ENCODE measurements at places on chromosomes 7 and 10. TPM values are rescaled to one million over a fixed set of nuclear protein-coding genes. Genes with fewer than 3 reads are reported as not detected.
A peak's percentile ranks its signal among the peaks of the same experiment; 100 is the strongest.

DNA sequence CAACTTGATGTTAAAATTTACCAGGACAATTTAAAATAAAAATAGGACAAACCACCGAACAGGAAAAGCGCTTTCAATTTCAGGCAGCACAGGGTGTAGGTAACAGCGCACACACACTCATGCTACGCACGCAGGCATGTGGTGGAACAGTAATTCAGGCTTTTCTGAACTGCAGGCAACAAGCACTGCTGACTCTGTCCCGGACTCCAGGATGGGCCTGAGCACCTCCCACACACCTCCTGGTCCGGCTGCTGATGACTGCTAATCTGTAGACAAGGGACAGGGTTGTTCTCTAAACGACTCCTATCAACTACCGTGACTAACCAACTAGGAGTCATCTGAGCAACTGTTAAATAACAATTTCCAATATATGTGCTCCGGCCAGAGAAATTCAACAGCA is 192.6 kb upstream of the FRMD4A start:
- H3K36me3 ChIP-seq, result peaks cover 22% of the 10 kb centered on the region
- no peak for DNase-seq
- H3K27me3 ChIP-seq, result no peaks in the 10 kb centered on the region
- H3K27ac ChIP-seq, result no peak overlapping the region
- H3K4me1 ChIP-seq, result no peaks in the 10 kb centered on the region
- no peak overlapping the region for H3K4me3 ChIP-seq

- no peaks in the 10 kb centered on the region for H3K4me1 ChIP-seq
- DNase-seq, result no peak
Measured at GRCh38 chr10:26090026-26090425, 126.5 kb upstream of the GAD2 start.

GRCh38 chr10:70512149-70512639 is 33.6 kb downstream of the PALD1 start:
- H3K27ac ChIP-seq, result peak overlapping the region; percentile 61
- no peaks in the 10 kb centered on the region for H3K36me3 ChIP-seq
- H3K4me3 ChIP-seq, result no peak overlapping the region
- no peaks in the 10 kb centered on the region for H3K27me3 ChIP-seq

GRCh38 chr7:64887756-64888508 is 15.1 kb upstream of the ZNF273 start:
- H3K27me3 ChIP-seq, result no peaks in the 10 kb centered on the region
- H3K4me1 ChIP-seq, result peaks cover 59% of the 10 kb centered on the region
- no peaks in the 10 kb centered on the region for H3K36me3 ChIP-seq
- DNase-seq, result peak; percentile 88
- no peak overlapping the region for H3K27ac ChIP-seq

NOBOX gene
- not detected for total RNA-seq

- H3K27me3 ChIP-seq, result no peaks in the 10 kb centered on the region
- H3K4me1 ChIP-seq, result no peaks in the 10 kb centered on the region
- no peak for DNase-seq
- no peak overlapping the region for H3K4me3 ChIP-seq
- no peaks in the 10 kb centered on the region for H3K36me3 ChIP-seq
Measured at GRCh38 chr7:113856010-113856409, 62.8 kb downstream of the PPP1R3A start.

DNA sequence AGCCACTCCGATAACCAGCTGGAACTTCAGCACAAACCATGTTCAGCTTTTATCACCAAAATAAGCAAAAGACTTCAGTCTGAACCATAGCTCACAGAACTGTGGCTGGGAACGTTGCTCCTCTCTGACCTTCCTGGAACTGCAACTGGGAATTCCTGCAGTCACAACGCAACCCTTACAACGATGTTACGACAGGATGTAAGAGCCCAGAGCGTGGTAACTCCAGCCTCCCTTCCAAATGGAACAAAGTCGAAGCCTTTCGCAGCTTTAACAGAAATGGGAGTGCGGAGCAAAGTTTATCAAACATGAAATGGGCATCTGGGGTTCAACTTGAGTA is 162.6 kb downstream of the ADAM12 start:
- no peak overlapping the region for H3K4me3 ChIP-seq
- no peaks in the 10 kb centered on the region for H3K27me3 ChIP-seq
- H3K27ac ChIP-seq, result no peak overlapping the region
- DNase-seq, result peak; percentile 45

DNA sequence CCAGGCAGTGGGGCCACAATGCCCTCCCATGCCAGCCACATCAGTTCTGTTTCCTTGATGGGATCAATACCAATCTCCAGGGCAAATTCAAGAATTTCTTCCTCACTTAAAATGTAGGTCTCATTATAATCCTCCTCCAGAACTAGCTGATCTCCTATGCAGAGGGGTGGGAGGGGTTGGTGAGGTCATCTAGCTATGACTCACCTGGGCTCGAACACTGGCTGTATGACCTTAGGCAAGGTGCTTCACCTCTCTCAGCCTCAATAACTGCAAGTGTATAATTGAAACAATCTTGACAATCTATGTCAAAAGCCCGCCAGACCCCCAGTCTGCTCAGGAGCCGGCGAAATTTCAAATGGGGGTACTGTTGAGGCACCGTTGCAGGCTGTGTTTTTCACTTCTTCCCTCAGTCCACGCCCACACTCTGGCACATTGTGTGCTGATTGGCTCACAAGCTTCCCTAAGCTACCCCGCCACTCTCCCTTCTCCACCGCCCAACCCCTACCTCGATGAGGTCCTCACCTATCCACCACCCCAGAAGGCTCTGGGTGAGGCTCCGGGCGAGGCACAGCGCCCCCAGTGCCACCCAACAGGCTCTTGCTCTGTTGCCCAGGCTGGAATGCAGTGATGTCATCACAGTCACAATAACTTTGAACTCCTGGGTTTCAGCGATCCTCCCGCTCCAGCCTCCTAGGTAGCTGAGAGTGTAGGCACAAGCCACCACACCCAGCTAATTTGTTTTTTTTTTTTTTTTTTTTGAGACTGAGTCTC is 70.5 kb downstream of the ZNF22 start:
- no peaks in the 10 kb centered on the region for H3K36me3 ChIP-seq
- no peaks in the 10 kb centered on the region for H3K27me3 ChIP-seq
- no peak overlapping the region for H3K4me3 ChIP-seq

GRCh38 chr10:124063750-124064603 is 29.4 kb downstream of the CHST15 start:
- no peaks in the 10 kb centered on the region for H3K27me3 ChIP-seq
- peaks cover 12% of the 10 kb centered on the region for H3K4me1 ChIP-seq
- H3K27ac ChIP-seq, result peak overlapping the region; percentile 71
- no peaks in the 10 kb centered on the region for H3K36me3 ChIP-seq

GRCh38 chr7:119708891-119709290 is 564.1 kb upstream of the KCND2 start:
- no peaks in the 10 kb centered on the region for H3K27me3 ChIP-seq
- DNase-seq, result no peak
- H3K36me3 ChIP-seq, result no peaks in the 10 kb centered on the region
- H3K4me1 ChIP-seq, result no peaks in the 10 kb centered on the region
- H3K27ac ChIP-seq, result no peak overlapping the region

GRCh38 chr7:48381571-48381970 is 210.3 kb downstream of the ABCA13 start:
- H3K27me3 ChIP-seq, result no peaks in the 10 kb centered on the region
- H3K4me1 ChIP-seq, result no peaks in the 10 kb centered on the region
- no peak overlapping the region for H3K4me3 ChIP-seq

- peaks cover 42% of the 10 kb centered on the region for H3K36me3 ChIP-seq
- H3K27me3 ChIP-seq, result no peaks in the 10 kb centered on the region
- H3K4me3 ChIP-seq, result no peak overlapping the region
- no peak for DNase-seq
- peaks cover 37% of the 10 kb centered on the region for H3K4me1 ChIP-seq
Measured at GRCh38 chr7:137873524-137873923, 26.8 kb upstream of the DGKI start.

DNA sequence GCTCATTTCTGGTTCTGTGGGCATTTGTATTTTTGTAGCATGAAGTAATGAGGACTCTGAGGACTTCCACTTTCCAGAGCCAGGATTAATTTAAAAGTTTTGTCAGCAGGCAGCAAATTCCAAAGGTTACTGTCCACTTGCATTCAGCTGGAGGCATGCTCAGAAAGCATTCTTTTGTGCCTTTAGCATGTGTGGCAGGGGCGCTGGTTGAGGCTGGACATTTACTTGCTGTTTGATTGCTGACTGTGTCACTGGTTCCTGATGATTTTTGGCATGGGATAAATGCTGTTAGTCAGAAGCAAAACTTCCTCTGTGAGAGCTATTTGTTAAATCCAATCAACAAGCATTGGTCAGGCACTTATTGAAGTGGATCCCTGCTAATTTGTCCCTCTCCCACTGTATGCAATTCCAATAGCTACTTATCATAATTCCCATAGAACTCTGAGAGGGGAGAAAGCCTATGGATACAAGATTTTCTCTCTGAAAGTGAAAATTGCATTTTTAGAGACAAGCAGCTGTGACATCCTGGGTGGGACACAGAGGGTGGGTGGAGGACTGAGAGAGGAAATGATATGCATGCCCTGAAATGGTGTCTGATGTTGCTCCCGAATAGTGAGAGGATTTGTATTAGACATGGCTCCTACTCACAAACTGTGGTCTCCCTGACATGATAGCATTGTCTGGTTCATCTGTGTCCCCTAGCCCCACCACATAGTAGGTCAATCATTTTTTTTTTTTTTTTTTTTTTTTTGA is 161.2 kb upstream of the WDR11 start:
- no peak for DNase-seq
- H3K4me3 ChIP-seq, result no peak overlapping the region
- H3K4me1 ChIP-seq, result no peaks in the 10 kb centered on the region
- H3K36me3 ChIP-seq, result no peaks in the 10 kb centered on the region

DNA sequence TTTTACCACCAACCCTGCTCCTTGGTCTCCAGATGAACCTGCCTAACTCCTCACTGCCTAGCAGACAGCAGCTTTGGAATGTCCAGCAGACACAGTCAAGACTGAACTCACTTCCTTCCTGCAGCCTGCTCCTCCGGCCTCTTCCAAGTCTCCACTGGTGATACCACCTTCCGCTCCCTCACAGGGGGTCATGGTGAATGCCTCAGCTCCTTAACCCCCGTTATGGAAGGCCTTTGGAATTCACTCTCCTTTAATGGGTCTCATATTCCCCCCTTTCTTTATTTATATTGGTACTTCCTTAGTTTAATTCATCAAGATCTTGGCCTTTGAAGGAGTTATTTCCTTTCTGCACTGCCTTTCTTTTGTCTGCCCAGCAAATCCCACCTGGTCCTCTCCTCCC is 44.9 kb upstream of the ZNF32 start:
- H3K27me3 ChIP-seq, result no peaks in the 10 kb centered on the region
- H3K4me1 ChIP-seq, result peaks cover 30% of the 10 kb centered on the region
- H3K36me3 ChIP-seq, result no peaks in the 10 kb centered on the region
- DNase-seq, result no peak

DNA sequence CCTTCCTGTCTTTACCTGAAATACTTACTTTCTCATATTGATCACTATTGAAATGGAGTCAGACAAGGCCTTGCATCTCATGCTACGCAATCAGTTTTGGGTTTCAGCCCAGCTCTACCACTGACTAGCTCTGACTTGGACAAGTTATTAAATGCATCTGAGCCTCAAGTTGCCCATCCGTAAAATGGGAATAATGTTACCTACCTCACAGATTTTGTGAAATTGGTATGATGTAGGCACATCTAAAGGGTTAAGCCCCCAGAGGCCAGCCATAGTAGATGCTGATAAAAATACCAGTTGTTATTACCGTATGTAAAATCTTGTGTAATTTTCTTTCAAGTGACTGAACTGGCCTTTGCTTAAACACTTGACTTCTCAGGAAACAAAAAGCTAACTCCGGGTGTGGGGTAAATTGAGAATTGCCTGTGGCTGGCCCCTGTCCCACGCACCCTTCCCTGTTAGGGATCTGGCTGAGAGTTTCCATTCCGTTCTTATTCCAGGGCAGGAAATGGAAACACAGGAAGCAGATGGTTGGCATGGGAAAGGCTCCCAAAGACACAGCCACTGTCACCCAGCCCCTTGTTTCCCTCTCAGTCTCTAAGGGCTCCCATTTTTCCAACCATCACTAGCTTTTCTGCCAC is 7.5 kb downstream of the DUSP5 start:
- H3K4me1 ChIP-seq, result peaks cover 79% of the 10 kb centered on the region
- DNase-seq, result no peak
- peaks cover 8% of the 10 kb centered on the region for H3K36me3 ChIP-seq
- peak overlapping the region; percentile 93 for H3K27ac ChIP-seq
- no peak overlapping the region for H3K4me3 ChIP-seq

GRCh38 chr10:96858038-96858705 is 26.1 kb downstream of the LCOR start:
- H3K4me3 ChIP-seq, result no peak overlapping the region
- no peak overlapping the region for H3K27ac ChIP-seq
- no peaks in the 10 kb centered on the region for H3K27me3 ChIP-seq
- no peak for DNase-seq
- peaks cover 15% of the 10 kb centered on the region for H3K36me3 ChIP-seq

DNA sequence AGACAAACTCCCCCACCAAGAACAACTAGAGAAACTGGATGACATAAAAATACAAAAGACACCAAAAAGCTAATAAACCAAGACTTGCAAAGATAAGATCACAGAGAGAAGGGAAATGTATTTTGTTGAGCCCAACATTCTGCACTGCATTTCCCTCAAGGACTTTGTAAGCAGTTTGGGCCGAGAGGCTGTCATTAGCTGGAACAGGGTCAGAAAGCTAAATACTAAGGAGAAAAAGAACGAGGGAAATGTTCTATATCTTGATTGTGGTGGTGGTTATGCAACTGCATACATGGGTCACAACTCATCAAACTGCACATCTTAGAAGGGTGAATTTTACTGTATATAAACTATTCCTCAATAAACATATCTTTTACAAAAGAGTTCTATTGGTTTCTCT is 315.0 kb downstream of the IPMK start:
- H3K27me3 ChIP-seq, result no peaks in the 10 kb centered on the region
- no peaks in the 10 kb centered on the region for H3K36me3 ChIP-seq
- H3K4me3 ChIP-seq, result no peak overlapping the region

- H3K4me1 ChIP-seq, result peaks cover 64% of the 10 kb centered on the region
- no peaks in the 10 kb centered on the region for H3K36me3 ChIP-seq
- no peaks in the 10 kb centered on the region for H3K27me3 ChIP-seq
- peak overlapping the region; percentile 77 for H3K27ac ChIP-seq
Measured at GRCh38 chr7:28102797-28103196, 77.8 kb downstream of the JAZF1 start.

TMEM236 gene
- total RNA-seq, result 0.34 TPM

DNA sequence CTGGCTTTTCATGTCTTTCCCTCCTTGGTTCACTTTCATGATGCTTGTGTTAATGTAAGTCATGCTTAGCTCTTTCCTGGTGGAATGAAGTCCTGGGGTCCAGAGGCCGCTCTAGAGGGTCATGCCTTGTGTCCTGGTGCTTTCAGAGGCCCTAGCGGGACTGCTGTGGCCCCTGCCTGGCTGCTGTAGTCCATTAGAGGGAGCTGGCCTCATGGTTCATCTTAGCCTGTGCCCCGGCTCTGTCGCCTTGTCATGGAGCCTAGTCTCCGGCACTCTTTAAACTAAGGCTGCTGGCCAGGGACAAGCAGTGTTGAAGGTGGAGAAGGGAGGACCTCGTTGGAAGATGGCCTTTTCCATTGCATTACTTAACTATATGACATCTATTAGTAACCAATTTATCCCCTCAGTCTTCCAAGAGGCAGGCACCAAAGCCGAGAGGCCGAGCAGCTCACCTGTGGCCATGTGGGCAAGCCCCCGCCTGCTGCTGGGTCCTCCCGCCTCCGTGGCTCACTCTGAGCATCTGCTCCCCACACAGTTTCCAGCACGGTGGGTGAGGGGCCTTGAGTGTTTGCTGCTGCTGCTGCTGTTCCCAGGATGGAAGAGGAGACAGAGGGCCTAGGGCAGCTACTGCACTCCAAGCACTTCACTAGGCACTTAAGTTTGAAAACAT is 5.0 kb upstream of the NDUFB2 start:
- no peak overlapping the region for H3K4me3 ChIP-seq
- peaks cover 10% of the 10 kb centered on the region for H3K4me1 ChIP-seq
- H3K36me3 ChIP-seq, result peaks cover 74% of the 10 kb centered on the region
- H3K27ac ChIP-seq, result no peak overlapping the region
- no peaks in the 10 kb centered on the region for H3K27me3 ChIP-seq
- DNase-seq, result no peak

HOXA11 gene
- total RNA-seq, result not detected

Data from esophagus muscularis mucosa (tissue), 4 donors.